ENCODE measurements at places on chromosomes 6 and 20. TPM values are rescaled to one million over a fixed set of nuclear protein-coding genes. Genes with fewer than 3 reads are reported as not detected.

The GPSM3 gene
- total RNA-seq: 3.8 TPM

The GTPBP2 gene
- 28.6 TPM for total RNA-seq

The DNAH8 gene
- 0.76 TPM for total RNA-seq

The STMND1 gene
- total RNA-seq: not detected

The SEMG1 gene
- not detected for total RNA-seq

The C4B gene
- total RNA-seq: 1.1 TPM

The VARS1 gene
- total RNA-seq: 57.1 TPM

The LY6G6F gene
- not detected for total RNA-seq

The FAM83C gene
- not detected for total RNA-seq

The CDSN gene
- not detected for total RNA-seq

The XKR7 gene
- not detected for total RNA-seq

The MAP7 gene
- 0.32 TPM for total RNA-seq

The FOXA2 gene
- total RNA-seq: not detected

The ZNF292 gene
- total RNA-seq: 18.8 TPM

The TMC2 gene
- total RNA-seq: not detected

The SUMO4 gene
- total RNA-seq: 0.32 TPM

The CAGE1 gene
- 0.15 TPM for total RNA-seq

The HM13 gene
- 42.4 TPM for total RNA-seq

The PRDM1 gene
- total RNA-seq: 0.30 TPM

The HLA-E gene
- 551 TPM for total RNA-seq

The DEFB124 gene
- not detected for total RNA-seq

The ANKRD66 gene
- total RNA-seq: not detected

The MYH7B gene
- not detected for total RNA-seq

The SLPI gene
- total RNA-seq: not detected

The PAK5 gene
- not detected for total RNA-seq

The SLC24A3 gene
- total RNA-seq: not detected

The DLK2 gene
- 0.46 TPM for total RNA-seq

The ADGRB3 gene
- total RNA-seq: under 0.01 TPM

The MOG gene
- not detected for total RNA-seq

The NEURL2 gene
- 2.6 TPM for total RNA-seq

The RSPO3 gene
- total RNA-seq: 5.8 TPM

The MSH5 gene
- 7.1 TPM for total RNA-seq

The GMPR gene
- 21.4 TPM for total RNA-seq

The GSTA4 gene
- 20.8 TPM for total RNA-seq

The FRK gene
- total RNA-seq: under 0.01 TPM

The NKAPL gene
- 0.30 TPM for total RNA-seq

The PRPH2 gene
- 0.30 TPM for total RNA-seq

The SYNDIG1 gene
- 0.30 TPM for total RNA-seq

The LY6G6C gene
- total RNA-seq: not detected

The COL11A2 gene
- total RNA-seq: 0.15 TPM

The HUS1B gene
- 0.65 TPM for total RNA-seq
